ENCODE measurements at places on chromosomes 12 and 14. TPM values are rescaled to one million over a fixed set of nuclear protein-coding genes. Genes with fewer than 3 reads are reported as not detected.

DNA sequence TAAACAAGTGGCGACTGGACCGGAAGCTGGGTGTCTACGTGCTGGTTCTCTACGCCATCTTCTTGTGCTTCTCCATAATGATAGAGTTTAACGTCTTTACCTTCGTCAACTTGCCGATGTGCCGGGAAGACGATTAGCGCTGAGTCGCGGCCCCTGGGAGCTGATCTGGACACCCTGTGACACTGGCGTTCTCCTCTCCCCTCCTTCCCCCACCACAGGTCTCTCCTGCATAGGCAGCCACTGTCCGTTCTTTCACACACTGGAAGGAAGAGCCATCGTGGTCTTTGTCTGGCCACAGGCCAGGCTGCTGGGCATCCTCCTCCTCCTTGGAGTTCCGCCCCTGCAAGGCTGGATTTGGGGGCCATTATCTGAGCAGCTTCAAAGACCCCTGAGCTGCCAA is 20.1 kb upstream of the RIN3 start:
- H3K36me3 ChIP-seq: no peaks in the 10 kb centered on the region
- no peaks in the 10 kb centered on the region for H3K27me3 ChIP-seq
- H3K4me1 ChIP-seq: peaks cover 8% of the 10 kb centered on the region
- no peak overlapping the region for H3K27ac ChIP-seq
- DNase-seq: peak; percentile 44

DNA sequence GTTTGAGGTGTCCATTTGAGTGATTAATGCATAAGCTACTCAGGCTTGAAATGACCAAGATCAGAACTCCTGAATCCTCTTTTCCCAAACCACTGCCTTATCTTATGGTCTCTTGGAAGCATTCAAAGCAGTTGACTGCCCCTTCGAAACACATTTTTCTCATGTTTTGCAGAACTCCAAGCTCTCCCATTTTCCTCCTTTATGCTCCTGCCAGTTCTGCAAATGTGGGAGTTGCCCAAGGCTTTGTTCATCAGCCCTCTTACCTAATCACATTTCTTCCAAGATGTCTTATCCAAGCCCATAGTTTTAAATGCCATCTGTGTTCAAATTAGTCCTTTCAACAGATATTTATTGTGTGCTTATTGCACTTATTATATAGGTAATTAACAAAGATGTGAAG is 1.8 kb upstream of the DNAAF2 start:
- H3K36me3 ChIP-seq: no peaks in the 10 kb centered on the region
- no peak overlapping the region for H3K27ac ChIP-seq
- no peak for DNase-seq
- no peak overlapping the region for H3K4me3 ChIP-seq
- peaks cover 57% of the 10 kb centered on the region for H3K4me1 ChIP-seq

DNA sequence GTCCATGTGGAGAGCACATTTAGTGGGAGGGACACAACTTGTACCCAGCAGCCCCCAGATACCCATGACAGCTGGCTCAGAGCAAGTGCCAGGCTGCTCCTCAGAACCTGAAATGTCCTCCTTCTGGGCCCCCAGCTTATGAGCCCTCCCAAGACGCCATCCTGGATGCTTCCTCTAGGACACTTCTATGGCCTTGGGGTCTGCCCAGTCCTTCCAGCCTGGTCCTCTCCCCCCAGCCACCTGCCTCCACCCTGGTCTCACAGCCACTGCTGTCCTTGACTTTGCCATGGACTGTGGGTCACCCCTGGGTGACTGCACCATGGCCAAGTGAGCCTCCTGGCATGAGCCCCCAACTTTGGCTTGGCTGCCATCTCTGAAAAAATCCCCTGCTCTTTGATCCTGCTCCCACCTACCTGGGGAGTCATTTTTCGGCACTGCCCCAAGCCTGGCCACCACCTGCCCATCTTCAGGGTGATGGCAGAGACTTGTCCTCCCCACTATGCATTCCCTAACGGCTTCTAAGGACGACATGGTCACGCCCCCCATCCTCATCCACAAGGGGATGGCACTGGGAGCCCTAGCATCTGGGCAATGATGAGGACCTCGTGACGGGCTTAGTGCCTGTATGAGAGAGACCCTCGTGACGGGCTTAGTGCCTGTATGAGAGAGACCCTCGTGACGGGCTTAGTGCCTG is 323.7 kb downstream of the TMEM121 start:
- no peak overlapping the region for H3K27ac ChIP-seq
- no peaks in the 10 kb centered on the region for H3K36me3 ChIP-seq
- DNase-seq: no peak
- H3K4me1 ChIP-seq: no peaks in the 10 kb centered on the region
- H3K4me3 ChIP-seq: no peak overlapping the region

CCDC197 gene
- not detected for total RNA-seq

- H3K27ac ChIP-seq: no peak overlapping the region
- H3K4me3 ChIP-seq: no peak overlapping the region
- no peaks in the 10 kb centered on the region for H3K36me3 ChIP-seq
- DNase-seq: no peak
Observed at GRCh38 chr14:106309423-106309822, 783.0 kb downstream of the TMEM121 start.

ASIC1 gene
- total RNA-seq: 2.9 TPM

GRCh38 chr12:132566516-132567131 is 43.8 kb downstream of the LRCOL1 start:
- H3K4me3 ChIP-seq: no peak overlapping the region
- no peak for DNase-seq
- peaks cover 6% of the 10 kb centered on the region for H3K4me1 ChIP-seq

DNA sequence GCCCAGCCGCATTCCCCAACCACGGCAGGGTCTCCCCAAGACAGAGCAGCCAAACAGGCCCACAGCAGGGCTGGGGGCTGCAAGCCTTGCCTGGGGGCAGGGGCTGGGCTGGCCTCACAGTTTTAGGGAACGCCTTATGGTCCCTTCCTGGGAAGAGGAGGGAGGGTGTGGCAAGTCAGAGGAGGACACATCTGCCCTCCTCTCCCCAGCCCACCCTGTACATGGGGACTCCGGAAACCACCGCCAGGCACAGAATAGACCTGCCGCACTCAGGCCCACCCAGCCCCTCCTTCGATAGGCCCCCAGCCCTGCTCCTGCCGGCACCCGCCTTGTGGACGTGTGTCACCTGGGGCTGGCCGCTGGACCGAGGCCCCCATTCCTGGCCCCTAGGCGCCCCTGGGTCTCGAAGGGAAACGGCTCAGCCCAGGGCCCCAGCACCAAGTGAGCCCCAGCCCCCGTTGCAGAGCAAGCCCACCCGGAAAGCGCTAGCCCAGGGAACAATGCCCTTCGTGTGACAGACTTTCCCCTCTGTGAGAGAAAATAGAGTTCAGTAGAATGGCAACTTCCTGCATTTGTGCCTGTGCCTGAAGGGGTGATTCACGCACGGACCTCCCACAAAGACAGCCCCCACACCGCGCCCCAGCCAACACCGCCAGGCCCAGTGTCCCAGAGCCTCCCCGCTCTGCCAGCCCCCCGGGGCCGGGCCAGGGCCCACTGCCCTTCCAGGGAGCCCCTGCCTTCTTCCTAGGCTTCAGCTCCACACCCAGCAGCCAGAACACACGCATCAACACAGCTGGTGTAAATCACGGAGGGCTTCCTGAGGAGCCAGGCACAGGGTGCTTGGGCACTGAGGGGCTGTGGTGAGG is 12.0 kb upstream of the NUDT14 start:
- no peaks in the 10 kb centered on the region for H3K36me3 ChIP-seq
- peaks cover 15% of the 10 kb centered on the region for H3K27me3 ChIP-seq
- no peak overlapping the region for H3K4me3 ChIP-seq
- H3K4me1 ChIP-seq: peaks cover 48% of the 10 kb centered on the region
- no peak for DNase-seq

DNA sequence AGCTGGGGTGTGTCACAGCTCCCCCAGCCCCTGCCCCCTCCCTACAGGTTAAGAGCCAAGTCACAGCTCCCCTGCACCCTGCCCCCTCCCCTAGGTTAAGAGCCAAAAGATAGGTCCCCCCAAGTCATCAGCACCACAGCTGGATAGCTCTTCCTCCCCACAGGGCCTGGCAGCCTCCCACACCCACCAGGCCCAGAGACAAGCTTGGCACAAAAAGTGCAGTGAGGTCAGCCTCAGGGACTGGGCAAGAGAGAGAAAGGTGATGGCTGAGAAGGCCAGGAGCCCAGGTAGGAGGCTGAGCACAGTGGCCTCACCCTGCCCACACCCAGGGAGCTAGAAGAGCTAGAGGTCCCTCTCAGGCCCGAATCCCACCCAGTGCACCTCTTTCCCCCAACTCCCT is 8.7 kb downstream of the ITGA7 start:
- H3K36me3 ChIP-seq: no peaks in the 10 kb centered on the region
- no peaks in the 10 kb centered on the region for H3K27me3 ChIP-seq
- no peak overlapping the region for H3K27ac ChIP-seq
- no peak for DNase-seq
- no peak overlapping the region for H3K4me3 ChIP-seq

MED13L gene
- total RNA-seq: 161 TPM

GRCh38 chr14:88613552-88614010 is 50.7 kb downstream of the ZC3H14 start:
- DNase-seq: no peak
- H3K27me3 ChIP-seq: no peaks in the 10 kb centered on the region
- H3K4me1 ChIP-seq: peaks cover 12% of the 10 kb centered on the region
- H3K27ac ChIP-seq: no peak overlapping the region
- H3K36me3 ChIP-seq: no peaks in the 10 kb centered on the region

Measured in vagina (tissue), 2 donors.